ENCODE measurements at places on chromosomes 11 and 22. TPM values are rescaled to one million over a fixed set of nuclear protein-coding genes. Genes with fewer than 3 reads are reported as not detected.

Gene IGSF22
- total RNA-seq: not detected

GRCh38 chr11:90803831-90804230, 581.0 kb upstream of the CHORDC1 start:
- no peak overlapping the region for H3K27ac ChIP-seq
- DNase-seq: no peak
- H3K36me3 ChIP-seq: no peaks in the 10 kb centered on the region

DNA sequence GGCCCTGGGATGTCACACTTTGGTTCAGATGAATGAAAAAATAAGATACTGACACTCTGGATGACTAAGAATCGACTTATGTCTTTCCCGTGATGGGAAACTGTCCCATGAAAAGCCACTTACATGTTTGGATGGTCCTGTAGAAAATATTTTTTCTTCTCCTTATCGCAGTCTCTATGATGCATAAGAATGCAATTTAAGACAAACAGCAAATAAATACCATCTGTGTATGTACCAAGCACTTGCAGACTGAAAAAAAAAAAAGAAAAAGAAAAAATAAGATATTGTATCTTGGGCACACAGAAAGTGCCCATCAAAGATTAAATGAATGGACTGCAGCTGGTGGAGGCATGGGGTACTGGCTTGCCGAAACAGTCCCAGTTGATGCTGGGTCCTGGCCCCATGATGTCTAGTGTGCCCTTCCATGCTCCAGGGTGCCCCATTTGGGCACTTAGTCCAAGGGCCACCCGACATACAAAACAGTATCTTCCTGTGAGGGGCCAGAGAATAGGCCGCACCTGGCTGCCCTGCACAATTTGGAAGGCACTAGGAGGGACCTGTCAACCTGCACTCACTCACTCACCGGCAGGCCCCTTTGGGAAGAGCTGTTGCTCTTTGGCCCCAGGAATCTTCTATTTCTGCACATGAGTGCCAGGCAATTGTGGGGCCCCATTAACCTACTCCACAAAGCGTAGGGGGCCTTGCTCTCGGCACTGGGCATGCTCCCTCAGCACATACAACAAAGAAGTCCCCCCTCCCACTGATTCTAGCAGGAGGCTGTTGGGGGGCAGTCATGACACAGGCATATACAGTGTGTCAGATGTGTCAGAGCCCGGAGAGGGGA, 2.5 kb upstream of the ZBED4 start:
- H3K4me1 ChIP-seq: peaks cover 52% of the 10 kb centered on the region
- H3K27me3 ChIP-seq: peaks cover 24% of the 10 kb centered on the region
- no peak overlapping the region for H3K27ac ChIP-seq
- no peak overlapping the region for H3K4me3 ChIP-seq

Gene KRTAP5-9
- total RNA-seq: not detected

- H3K27me3 ChIP-seq: no peaks in the 10 kb centered on the region
- no peak overlapping the region for H3K27ac ChIP-seq
- no peak overlapping the region for H3K4me3 ChIP-seq
- peaks cover 5% of the 10 kb centered on the region for H3K4me1 ChIP-seq
- DNase-seq: no peak
Measured at GRCh38 chr11:107821199-107821927, 37.2 kb downstream of the SLC35F2 start.

DNA sequence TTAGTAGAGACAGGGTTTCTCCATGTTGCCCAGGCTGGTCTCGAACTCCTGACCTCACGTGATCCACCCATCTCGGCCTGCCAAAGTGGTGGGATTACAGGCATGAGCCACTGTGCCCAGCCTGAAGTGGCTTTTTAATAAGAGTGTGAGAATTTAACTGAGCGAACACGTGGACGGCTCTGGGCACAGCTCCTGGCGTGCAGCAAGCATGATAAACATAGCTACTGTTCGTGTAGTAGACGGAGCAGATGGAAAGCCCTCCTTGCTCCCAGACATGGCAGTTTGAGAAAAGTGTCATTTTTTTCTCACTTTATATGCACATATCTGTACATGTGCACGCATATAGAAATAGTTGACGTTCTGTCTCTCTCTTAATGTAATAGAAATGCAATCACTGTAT, 7.0 kb downstream of the EMID1 start:
- no peak for DNase-seq
- H3K4me3 ChIP-seq: no peak overlapping the region
- H3K36me3 ChIP-seq: no peaks in the 10 kb centered on the region

Measured in esophagus squamous epithelium (tissue), 5 donors.